ENCODE measurements at places on chromosomes 3 and 15.

GRCh38 chr3:5231074-5231473 lies 43.6 kb downstream of the EDEM1 start:
- no peaks in the 10 kb centered on the region for H3K36me3 ChIP-seq
- no peaks in the 10 kb centered on the region for H3K27me3 ChIP-seq
- no peak for DNase-seq
- H3K27ac ChIP-seq, result no peak overlapping the region

- H3K27ac ChIP-seq, result no peak overlapping the region
- no peaks in the 10 kb centered on the region for H3K27me3 ChIP-seq
- H3K36me3 ChIP-seq, result no peaks in the 10 kb centered on the region
- peak; percentile 80 for DNase-seq
Measured at GRCh38 chr15:69725957-69726356, 273.3 kb downstream of the RPLP1 start.

- no peaks in the 10 kb centered on the region for H3K27me3 ChIP-seq
- peaks cover 8% of the 10 kb centered on the region for H3K4me1 ChIP-seq
- H3K4me3 ChIP-seq, result peak overlapping the region; percentile 87
Measured at GRCh38 chr3:128879991-128880390, 571 bp downstream of the ACAD9 start.

DNA sequence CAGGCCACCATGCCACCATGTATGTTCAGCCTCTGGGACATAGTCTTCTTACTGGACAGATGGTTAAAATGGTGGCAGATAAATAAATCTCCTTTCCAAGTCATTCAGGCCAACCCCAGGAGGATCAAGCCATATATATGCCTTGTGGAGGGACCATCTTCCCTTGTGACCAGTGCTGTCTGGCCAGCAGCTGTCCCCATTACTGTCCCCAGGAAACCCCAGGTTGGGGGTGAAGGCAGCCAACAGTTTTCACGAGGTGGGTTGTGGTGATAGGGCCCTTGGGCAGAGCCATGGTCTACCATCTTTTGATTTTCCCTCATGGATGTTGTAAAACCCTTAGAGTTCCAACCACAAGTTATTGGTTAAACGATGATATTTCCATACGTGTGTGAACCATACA lies 48.7 kb upstream of the PCSK6 start:
- no peak overlapping the region for H3K4me3 ChIP-seq
- H3K36me3 ChIP-seq, result no peaks in the 10 kb centered on the region
- no peaks in the 10 kb centered on the region for H3K4me1 ChIP-seq
- DNase-seq, result no peak

GRCh38 chr15:70672081-70672480 lies 91.3 kb downstream of the UACA start:
- H3K36me3 ChIP-seq, result no peaks in the 10 kb centered on the region
- peak; percentile 88 for DNase-seq
- no peak overlapping the region for H3K4me3 ChIP-seq
- no peak overlapping the region for H3K27ac ChIP-seq

DNA sequence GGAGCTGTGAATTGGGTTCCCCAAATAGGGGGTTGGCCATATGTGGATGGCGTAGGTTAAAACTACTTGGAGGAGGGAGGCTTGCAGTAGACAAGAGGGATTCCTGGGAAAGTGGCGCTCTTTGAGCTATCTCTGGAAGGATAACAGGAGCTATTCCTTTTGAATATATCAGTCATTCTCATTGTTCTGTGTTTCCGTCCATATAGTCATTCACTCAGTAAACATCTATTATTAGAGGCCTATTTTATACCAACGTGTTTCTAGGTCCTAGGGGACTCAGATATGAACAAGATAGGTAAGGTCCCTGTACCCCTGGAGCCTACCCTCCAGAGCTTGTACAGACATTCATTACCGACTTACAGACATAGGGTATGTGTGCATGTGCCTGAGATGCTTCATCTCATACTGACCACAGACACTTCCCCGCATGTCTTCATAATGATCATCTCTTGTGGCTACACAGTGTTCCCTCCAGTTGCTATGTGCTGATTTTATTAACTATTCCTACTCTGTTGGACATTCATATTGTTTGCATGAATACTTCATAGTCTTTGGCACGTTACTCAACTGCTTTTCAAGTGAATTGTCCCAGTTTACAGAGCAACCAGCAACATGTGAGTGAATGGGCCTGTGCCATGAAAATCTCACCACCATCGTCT lies 55.8 kb upstream of the VILL start:
- no peak overlapping the region for H3K4me3 ChIP-seq
- no peak overlapping the region for H3K27ac ChIP-seq
- DNase-seq, result no peak
- no peaks in the 10 kb centered on the region for H3K27me3 ChIP-seq
- no peaks in the 10 kb centered on the region for H3K36me3 ChIP-seq

GRCh38 chr3:126013751-126014156 lies 44.8 kb downstream of the ROPN1B start:
- no peak overlapping the region for H3K27ac ChIP-seq
- no peaks in the 10 kb centered on the region for H3K27me3 ChIP-seq
- H3K4me1 ChIP-seq, result no peaks in the 10 kb centered on the region
- peaks cover 60% of the 10 kb centered on the region for H3K36me3 ChIP-seq
- H3K4me3 ChIP-seq, result no peak overlapping the region

- no peaks in the 10 kb centered on the region for H3K36me3 ChIP-seq
- no peak overlapping the region for H3K4me3 ChIP-seq
- peak; percentile 24 for DNase-seq
- no peaks in the 10 kb centered on the region for H3K27me3 ChIP-seq
Measured at GRCh38 chr15:62935300-62936081, 107.1 kb upstream of the TPM1 start.

DNA sequence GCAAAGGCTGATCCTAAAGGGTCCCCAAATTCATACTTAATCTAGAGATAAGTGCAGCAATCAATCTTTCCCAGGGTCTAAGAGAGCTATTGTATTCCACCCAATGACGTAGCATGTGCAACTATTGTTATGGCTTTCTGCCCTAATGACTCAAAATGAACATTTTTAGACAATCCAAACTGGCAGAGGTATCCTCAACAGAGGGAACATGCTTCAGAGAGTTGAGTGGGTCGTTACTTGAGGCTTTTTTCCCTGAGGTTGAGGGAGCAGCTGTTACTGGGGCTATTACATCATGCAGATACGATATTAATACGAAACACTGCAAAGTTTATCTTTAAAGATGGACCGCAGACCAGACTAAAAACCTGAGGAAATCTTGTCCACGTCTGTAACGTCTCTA lies 278.3 kb upstream of the WNT5A start:
- H3K36me3 ChIP-seq, result no peaks in the 10 kb centered on the region
- H3K4me3 ChIP-seq, result no peak overlapping the region
- peaks cover 3% of the 10 kb centered on the region for H3K27me3 ChIP-seq
- DNase-seq, result no peak
- no peaks in the 10 kb centered on the region for H3K4me1 ChIP-seq
- no peak overlapping the region for H3K27ac ChIP-seq

- H3K27ac ChIP-seq, result no peak overlapping the region
- H3K36me3 ChIP-seq, result no peaks in the 10 kb centered on the region
- H3K27me3 ChIP-seq, result no peaks in the 10 kb centered on the region
- no peak overlapping the region for H3K4me3 ChIP-seq
- no peak for DNase-seq
Measured at GRCh38 chr3:124766113-124767095, 36.2 kb downstream of the UMPS start.

GRCh38 chr3:181056136-181056732 lies 66.7 kb upstream of the DNAJC19 start:
- H3K27me3 ChIP-seq, result no peaks in the 10 kb centered on the region
- H3K4me1 ChIP-seq, result no peaks in the 10 kb centered on the region
- no peak overlapping the region for H3K27ac ChIP-seq

GRCh38 chr15:55909036-55909811 lies 84.2 kb downstream of the NEDD4 start:
- H3K4me3 ChIP-seq, result no peak overlapping the region
- H3K27ac ChIP-seq, result no peak overlapping the region
- no peak for DNase-seq
- no peaks in the 10 kb centered on the region for H3K27me3 ChIP-seq
- H3K36me3 ChIP-seq, result peaks cover 3% of the 10 kb centered on the region
- no peaks in the 10 kb centered on the region for H3K4me1 ChIP-seq

DNA sequence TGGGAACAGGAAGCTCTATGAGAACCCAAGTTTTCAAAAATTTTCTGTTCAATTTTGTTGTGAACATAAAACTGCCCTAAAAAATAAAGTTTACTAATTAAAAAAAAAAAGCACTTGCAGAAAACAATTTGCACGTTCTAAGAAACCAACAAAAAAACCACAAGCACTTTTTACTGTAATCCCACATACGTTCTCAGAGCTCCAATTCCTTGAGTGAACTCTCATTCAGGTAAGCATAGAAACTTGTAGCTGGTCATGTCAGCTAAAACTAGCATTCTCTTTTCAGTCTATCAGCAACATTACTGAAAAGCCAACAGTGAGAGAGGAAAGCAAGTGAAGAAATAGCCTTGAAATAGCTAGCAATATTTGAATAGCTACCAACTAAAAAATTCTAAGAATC lies 11.5 kb upstream of the TMF1 start:
- H3K27me3 ChIP-seq, result no peaks in the 10 kb centered on the region
- peaks cover 47% of the 10 kb centered on the region for H3K36me3 ChIP-seq
- H3K4me1 ChIP-seq, result peaks cover 7% of the 10 kb centered on the region
- DNase-seq, result no peak
- H3K27ac ChIP-seq, result no peak overlapping the region

Data from common myeloid progenitor, CD34-positive (primary cell).